ENCODE measurements at places on chromosomes 7 and 10.
A peak's percentile ranks its signal among the peaks of the same experiment; 100 is the strongest.

GRCh38 chr10:76640806-76641205 lies 996.8 kb downstream of the KCNMA1 start:
- no peak for DNase-seq

DNA sequence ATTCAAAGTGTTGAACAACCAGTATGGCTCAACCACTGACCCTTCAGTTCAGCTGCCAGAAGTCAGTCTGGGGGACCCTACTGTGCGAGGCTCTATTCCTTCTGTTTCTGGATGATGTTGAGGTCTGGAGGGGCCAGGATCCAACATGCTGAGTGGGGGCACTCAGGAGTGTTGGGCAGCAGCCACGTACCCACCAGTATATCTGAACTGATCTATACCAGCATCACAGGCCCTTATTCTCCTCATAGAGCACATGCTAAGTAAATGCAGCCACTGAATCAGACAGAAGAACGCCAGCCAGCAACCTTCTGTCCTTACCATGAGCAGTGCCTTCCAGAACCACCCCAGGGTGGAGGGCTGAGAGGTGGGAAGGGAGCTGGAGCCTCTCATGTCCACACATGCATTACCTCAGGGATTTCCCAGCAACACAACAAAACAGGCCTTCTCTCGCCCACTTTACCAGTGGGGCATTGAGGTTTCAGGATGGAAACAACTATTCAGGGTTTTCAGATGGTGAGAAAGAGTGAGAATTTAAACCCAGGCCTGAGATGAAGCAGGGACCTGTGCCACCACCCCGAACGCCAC lies 6.8 kb upstream of the MSMB start:
- no peak for DNase-seq

DNA sequence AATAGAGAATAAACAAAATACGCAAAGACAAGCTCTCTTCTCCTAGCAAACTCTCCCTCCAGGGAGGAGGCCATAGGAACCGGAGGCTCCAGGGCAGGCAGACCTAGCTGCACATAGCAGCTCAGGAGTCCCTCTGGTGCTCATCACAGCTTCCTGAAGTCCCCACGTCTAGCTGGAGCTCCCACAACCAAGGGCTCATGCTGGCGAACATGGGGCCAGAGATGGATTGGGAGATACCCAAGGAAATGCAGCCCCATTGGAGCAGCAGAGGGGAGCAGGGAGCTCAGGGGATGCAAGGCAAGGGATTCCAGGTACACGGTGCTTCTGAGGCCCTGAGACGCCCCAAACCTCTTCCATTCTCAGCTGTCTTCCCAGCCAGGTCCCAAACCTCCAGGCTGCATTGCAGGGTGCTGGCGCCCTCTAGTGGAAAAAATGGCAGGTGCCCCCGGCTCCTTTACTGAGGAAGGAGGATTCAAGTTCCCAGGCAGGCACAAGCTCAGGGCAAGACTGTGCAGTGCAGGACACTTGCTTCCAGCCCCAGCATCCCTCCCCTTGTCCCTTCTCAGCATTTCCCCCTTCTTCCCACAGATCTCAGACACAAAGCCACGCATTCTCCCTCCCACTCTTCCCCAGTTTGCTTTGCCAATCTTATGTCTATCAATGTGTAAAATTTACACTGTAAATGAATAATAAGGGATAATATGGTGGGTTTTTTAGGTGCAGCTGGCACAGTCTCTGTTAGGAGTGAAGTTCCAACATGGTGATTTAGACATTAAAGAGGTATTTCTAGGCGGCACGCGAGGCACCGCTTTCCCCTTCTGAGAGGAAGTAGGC lies 46.2 kb downstream of the GPAM start:
- peak; percentile 28 for DNase-seq

GRCh38 chr7:41403291-41403690 lies 299.6 kb downstream of the INHBA start:
- DNase-seq, result no peak

GRCh38 chr10:21728618-21729017 lies 194.6 kb downstream of the MLLT10 start:
- DNase-seq, result no peak

DNA sequence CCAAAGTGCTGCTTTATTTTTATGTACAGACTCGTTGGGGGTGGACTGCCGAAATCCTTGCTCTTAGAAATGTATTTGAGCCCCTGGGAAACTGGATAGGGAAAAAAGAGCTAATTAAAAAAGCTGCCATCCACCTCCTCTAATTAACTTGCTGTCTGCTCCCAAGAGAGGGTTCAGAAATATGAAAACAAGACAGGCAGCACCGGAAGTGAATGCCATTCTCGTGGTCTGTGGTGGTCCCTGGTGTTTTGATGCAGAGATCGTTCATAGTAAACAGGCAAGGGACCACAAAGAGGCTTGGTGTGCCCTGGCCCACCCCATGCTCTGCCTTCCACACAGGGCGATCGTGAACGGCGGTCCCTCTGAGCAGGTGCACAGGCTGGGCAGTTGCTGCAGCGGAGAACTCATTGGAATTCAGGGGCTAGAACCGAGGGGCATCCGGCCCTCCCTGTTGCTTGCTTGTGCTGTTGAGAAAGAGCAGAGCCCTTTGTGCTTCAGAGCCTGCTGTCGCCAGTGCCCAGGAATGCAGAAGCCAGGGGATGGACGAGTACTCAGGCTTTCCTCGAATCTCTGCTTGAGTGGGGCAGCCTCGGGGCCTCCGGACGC lies 79.1 kb upstream of the BTBD16 start:
- no peak for DNase-seq

DNA sequence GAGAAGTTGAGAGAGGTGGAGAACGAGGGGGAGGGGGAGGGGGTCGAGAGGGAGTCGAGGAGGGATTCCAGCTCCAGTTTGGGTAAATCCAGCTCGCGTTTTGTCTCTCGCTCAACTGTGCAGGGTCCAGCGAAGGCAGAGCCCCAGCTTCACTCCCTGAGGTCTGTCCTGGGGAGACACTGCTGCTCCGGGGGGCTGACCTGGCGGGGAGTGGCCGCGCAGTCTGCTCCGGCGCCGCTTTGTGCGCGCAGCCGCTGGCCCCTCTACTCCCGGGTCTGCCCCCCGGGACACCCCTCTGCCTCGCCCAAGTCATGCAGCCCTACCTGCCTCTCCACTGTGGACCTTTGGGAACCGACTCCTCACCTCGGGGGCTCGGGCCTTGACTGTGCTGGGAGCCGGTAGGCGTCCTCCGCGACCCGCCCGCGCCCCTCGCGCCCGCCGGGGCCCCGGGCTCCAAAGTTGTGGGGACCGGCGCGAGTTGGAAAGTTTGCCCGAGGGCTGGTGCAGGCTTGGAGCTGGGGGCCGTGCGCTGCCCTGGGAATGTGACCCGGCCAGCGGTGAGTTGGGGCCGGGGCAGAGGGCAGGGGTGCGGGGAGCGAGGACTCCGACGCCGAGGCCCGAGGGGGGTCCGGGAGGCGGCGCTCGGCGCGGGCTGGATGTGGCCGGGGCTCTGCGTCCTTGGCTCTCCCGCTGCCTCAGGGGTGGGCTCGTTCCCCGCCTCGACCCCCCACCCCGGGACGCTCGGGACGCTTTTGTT lies at the start of gene TET1:
TSS of gene TET1 (plus strand) at position 152 of the 757 bp plus-strand sequence. CDS start 12,002 bp downstream, outside the sequence.
- no peak for DNase-seq

DNA sequence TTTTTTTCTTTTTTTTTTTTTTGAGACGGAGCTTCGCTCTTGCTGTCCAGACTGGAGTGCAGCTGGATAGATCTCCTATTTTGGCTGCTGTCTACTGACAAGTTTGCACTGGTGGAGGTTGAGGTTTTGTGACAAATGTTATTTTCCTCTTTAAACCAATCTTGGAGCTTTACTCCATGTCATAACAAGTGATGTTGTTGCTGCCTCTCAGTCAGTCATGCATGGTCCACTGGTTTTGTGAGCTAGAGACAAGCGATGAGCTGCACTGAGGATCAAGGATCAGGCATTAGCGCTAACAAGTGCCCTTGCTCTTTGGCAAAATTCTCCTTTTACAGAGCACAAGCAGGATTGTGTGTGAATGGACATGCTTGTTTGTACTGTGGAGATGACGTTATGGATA lies 805 bp upstream of the WDFY4 start:
- DNase-seq, result no peak

DNA sequence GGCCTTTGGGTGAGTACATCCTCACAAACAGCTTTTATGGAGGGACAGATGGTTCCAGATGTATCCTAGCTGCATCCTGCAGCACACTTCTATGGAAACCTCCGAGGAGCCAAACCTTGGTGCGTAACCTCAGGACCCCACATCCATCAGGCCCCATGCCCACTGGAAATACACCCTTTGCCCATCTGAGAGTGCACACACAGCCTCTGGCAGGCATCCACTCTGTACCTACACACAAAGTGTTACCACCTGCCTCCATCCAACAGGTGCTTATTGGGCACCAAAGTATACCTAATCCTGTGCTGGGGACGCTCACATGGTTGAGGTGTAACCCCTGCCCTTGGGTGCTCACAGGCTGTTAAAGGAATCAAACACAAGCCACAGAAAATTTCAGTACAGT lies 117.9 kb downstream of the ADCY1 start:
- no peak for DNase-seq
